Stimulated activated CD4-positive, alpha-beta T cell treated with anti-CD3 and anti-CD28 coated beads, Interleukin-1b, Interleukin-23, amount 100 ng/mL, for 24 hours (primary cell): ENCODE measurements at places on chromosomes 12 and 14.

DNA sequence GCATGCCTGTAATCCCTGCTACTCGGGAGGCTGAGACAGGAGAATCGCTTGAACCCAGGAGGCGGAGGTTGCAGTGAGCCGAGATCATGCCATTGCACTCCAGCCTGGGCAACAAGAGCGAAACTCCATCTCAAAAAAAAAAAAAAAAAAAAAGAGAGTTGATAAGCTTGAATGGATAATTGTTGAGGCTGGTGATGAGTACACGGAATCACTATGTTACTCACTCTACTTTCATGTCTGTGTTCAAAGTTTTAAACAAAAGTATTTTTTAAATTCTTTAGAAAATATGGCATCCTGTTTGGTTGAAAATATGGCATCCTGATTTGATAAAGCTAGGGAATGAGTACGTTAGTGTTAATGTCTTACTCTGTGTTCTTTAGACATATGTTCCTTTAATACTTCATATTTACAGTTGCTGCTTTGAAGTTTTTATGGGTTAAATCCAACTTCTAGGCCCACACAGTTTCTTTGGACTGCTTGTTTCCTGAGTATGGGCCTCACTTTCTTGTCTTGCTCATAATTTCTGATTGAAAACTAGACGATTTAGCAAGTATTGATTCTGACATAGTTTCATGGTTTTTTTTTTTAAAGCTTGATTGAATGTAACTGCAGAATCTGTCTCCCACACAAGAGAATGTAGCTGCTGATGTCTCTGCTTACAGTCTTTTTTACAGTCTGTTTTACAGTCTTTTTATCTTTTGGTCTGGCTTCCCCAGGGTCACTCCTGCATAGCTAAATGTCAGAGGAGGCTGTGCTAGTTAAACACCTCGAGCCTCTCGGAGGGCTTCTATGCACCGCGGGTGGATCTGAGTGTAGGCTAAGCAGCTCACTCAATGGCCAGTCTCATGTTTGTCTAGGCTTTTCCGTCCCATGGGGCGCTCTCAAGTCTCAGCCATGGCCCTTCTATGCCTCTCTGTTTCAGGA is 14.1 kb upstream of the FBLN5 start:
- no peak for DNase-seq

DNA sequence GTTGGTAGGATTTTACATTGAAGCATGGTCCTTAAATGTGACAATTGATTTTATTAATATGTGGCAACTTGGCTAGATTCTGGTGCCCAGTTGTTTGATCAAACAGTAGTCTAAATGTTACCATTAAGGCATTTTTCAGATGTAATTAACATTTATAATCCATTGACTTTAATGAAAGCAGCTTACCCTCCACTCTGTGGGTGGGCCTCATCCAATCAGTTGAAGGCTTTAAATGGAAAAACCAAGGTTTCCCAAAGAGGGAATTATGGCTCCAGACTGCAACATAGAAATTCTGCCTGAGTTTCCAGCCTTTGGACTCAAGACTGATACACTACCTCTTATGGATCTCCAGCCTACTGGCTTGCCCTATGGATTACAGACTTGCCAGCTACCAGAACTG is 1153.2 kb downstream of the BCL11B start:
- no peak for DNase-seq

DNA sequence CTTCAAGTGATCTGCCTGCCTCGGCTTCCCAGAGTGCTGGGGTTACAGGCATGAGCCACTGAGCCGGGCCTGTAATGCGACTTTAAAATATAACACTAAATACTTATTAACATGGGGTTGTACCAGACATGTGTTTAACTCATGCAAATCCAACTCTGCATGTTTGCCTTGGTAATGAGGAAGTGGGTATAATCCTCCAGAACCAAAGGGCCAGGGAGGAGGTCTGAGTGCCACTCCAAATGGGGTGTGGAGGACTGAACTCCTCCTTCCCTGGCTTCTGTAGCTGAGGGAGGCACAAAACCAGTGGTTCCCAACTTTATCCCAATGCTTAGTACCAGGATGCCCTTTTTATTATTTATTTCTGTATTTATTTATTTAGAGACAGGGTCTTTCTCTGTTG is 61.6 kb upstream of the MED13L start:
- DNase-seq, result no peak

DNA sequence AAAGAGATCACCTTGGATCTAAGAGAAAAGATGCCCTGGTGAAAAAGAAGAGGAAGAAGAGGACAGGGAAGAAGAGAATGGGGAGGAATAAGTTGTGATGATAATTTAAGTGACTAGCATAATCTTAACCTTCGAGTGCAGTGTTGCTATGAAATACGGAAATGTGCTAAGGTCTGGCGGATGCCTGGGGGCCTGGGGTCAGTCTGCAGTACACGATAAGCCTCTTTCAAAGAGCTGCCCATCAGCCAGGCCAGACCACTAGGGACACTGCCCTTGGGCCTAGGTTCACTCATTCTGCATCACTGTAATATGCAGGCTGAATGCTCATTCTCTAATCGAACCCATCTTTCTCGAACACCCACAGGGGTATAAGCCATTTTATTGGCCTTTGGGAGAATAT is 83.4 kb downstream of the PLEKHG3 start:
- no peak for DNase-seq

GRCh38 chr12:6333029-6333428 is 8.8 kb downstream of the TNFRSF1A start:
- no peak for DNase-seq

DNA sequence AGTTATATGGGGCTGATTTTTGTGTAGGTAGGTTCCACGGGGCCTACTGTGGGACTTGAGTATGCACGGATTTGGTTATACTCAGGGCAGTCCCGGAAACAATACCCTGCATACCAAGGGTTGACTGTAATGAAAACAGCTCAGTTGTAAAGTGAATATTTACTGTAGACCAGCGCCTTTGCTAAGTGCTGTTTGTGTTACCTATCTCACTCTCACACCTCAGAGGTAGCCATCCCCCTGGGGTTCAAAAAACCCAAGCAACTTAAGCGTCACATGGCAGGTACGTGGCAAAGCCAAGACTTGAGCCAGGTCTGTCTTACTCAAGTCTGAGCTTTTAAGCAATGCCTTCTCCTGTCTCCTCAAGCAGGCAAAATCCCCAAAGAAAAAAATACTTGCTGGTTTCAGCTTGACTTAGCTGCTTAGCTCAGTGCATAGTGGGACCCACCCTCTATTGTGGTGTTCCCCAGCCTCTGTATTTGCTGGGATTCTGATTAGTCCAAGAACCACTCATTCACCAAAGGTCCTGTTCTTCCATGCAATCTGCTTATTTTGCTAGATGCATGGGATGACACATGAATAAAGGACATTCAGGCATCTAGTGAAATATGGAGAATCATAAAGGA is 34.2 kb upstream of the STRN3 start:
- DNase-seq, result no peak

- DNase-seq, result no peak
Observed at GRCh38 chr14:25518364-25518763, 468.4 kb upstream of the STXBP6 start.

- DNase-seq, result no peak
Observed at GRCh38 chr12:25146686-25147085, 48.3 kb downstream of the DNAI7 start.

DNA sequence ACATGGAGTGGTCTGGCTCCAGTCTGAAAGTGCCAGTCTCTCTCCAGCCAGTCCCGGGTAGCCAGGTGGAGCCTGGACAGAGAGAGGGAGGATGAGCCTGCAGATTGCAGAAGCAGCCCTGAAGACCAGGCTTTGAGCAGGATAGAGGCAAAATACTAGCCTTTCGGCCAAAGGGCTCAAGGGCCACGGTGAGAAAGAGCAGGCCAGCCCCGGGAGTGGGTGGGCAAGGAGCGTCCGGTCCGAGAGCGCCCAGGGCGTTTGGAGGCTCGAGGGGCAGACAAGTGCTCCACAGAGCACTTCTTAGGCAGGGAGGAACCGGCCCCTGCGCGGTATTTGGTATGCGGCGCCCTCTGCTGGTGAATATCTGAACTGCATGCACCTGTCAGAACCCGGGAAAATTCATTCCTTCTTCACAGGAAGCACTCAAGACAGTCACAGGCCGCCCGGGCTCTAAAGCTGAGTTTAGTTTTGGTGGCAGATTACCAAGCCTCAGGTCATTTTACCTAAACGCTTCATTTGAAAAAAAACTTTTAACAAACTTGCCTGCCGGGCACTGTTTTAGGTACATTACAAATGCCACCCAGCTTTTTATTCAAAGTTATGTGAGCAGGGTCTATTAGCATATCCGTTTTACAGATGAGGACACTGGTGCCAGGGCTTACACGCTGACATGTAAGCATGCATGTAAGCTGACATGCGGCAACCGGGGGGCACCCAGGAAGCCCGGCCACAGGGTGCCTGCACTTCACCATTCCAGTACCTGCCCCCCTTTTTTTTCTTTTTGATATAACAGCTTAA is 21.0 kb upstream of the PSMC1 start:
- DNase-seq, result peak; percentile 64
